Stimulated activated CD4-positive, alpha-beta T cell treated with anti-CD3 and anti-CD28 coated beads, TNF-alpha, amount 100 ng/mL, for 48 hours (primary cell): ENCODE measurements at places on chromosomes 5 and 9.

GRCh38 chr5:153658606-153659005 is 168.1 kb downstream of the GRIA1 start:
- no peak for DNase-seq

GRCh38 chr9:122143876-122144405 is 15.6 kb downstream of the NDUFA8 start:
- no peak for DNase-seq

DNA sequence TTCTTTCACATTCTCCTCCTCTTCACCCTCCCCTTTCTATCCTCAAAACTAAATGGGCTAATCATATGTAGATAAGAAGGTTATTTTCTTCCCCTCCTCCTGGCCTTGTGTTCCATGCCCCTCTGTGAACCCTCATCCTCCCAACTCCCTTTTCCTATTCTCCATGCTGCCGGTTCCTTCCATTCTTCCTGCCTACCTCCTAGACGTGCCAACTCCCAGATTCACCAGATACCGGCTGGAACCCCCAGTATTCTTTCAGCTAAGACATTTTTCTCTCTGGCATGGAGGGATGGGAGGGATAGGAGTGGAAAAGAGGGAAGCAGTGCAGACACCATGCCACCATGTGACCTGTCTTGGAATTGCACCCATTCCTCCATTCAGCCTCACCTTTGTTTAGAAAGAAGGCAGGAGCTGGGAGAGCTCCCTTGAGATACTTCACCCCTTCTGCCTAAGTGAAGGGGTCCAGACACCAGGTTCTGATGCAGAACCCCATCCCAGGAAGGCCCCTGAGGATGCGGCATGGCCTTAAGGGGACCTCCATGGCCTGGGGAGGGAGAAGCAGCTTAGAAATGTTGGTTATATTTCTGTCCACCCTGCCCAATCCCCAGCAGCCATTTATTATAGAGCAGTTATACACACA is 4.8 kb downstream of the DNAJB5 start:
- no peak for DNase-seq

DNA sequence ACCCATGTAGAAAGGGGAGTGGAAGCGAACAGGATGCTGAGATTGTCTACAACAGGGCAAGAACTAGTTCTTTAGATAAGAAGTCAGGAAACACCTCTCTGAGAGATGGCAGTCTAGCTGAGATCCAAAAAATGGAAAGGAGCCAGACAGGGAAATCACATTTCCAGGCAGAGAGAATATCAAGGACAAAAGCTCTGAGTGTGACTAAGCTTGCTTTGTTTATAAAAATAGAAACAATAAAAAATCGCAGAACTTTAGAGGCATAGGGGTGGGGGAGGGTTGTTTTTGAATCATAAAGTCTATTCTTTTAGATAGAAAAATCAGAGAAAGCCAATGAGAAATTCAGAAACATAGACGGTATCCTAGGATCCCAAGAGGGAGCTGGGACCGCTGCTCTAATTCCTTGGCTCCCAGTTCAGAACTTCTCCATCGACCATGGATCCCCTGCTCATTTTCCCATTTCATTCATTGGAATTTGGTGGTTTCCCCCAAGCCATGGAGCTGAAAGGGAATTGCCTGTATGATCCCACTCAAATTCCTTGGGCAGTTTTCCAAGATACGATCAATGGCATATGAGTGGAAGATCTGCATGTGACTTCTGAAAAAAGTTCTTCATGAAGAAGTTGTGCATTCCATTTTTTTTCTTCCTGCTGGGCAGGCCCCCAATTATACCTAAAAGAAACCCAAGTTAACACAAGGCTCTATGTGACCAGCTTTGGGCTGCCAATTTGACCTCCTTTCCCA is 182.0 kb downstream of the GRIA1 start:
- DNase-seq: no peak

- peak; percentile 38 for DNase-seq
Measured at GRCh38 chr9:128587453-128587852, 35.1 kb downstream of the SPTAN1 start.

GRCh38 chr9:28317745-28318144 is 744.5 kb upstream of the C9orf72 start:
- DNase-seq: no peak

DNA sequence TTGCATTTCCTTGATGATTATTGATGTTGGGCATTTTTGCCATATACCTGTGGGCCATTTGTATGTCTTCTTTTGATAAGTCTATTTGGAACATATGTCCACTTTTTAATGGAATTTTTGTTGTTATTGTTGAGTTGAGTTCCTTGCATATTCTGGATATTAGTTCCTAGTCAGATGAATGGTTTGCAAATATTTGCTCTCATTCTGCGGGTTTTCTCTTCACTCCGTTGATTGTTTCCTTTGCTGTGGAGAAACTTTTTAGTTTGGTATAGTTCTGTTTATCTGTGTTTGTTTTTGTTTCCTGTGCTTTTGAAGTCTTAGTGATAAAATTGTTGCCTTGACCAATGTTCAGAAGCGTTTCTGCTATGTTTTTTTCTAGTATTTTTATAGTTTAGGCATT is 13.0 kb downstream of the OSMR start:
- no peak for DNase-seq

DNA sequence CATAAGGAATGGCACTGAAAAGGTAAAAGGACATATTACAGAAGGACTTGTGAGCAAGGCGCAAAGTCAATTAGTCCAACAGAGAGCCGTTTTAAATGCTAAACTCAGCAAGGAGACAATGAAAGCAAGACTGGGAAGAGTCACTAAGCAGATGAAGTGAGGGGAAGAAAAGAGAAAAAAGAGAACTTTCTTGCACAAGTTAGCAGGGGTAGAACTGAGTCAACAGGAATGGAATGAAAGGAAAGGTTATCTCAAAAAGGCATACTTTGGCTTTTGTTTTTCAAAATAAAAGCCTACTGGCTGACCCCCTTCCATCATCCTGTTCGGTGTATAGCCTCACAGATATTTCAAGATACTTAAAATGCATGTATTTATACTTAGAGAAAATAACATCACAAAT is 75.0 kb downstream of the NR6A1 start:
- no peak for DNase-seq

DNA sequence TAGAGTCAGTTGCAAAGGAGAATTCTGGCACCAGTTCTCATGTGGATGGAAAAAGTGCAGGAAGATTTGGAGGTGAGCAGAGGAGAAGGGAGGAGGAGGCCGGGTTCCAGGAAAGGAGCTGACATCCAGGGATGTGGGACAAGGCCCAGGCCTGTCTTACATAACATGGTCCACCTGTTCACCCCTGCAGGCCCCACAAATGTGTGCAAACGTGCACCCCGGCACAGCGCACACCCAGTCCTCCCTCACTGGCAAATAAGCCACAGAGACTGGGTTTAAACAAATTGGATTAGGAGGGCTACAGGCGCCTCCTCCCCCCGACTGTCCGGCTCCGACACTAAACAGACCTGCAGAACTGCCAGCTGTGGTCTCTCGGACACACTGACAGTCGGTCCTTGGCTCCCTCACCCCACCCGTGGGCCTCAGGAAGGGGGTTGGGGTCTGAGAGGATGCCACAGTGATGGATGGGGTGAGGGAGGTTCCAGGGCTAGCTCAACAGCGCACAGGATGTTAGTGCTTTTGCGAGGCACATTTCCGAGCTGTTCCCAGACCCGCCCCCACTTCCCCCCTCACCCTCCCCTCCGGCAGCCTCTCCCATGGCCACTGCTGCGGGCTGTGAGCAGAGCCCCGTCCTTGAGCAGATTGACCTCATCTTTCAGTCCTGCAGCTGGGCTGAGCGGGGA is 43.4 kb upstream of the IL17B start:
- no peak for DNase-seq

- no peak for DNase-seq
Measured at GRCh38 chr9:133572821-133573361, 36.3 kb downstream of the FAM163B start.
